GM23248 (cell line): ENCODE measurements at places on chromosomes 12 and 14.
A peak's percentile ranks its signal among the peaks of the same experiment; 100 is the strongest.

- peak; percentile 83 for DNase-seq
Observed at GRCh38 chr12:6752167-6752920, 597 bp downstream of the MLF2 start.

- DNase-seq = no peak
Observed at GRCh38 chr14:74981833-74982232, 20.9 kb upstream of the EIF2B2 start.

- DNase-seq = no peak
Observed at GRCh38 chr12:93106910-93107309, 177.8 kb upstream of the EEA1 start.

GRCh38 chr14:68947802-68948201 is 31.3 kb downstream of the ACTN1 start:
- DNase-seq = peak; percentile 85

DNA sequence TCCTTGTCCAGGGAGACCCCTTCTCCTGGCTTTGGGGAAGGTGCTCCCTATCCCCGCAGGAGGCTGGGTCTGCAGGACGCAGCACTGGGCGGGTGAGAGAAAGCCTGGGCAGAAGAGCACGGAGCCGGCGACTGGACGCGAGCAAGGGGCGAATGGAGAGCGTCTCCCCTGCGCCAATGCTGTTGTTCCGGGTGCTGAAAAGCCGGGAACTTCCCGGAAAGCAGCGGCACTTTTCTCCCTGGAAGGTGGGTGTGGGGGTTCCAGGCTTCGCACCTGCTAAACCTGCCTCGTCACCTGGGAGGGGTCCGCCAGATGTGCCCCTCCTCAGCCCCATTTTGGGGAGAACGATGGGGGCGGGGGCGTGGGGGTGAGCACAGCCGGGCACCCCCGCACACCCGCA is 417.1 kb upstream of the TMTC1 start:
- DNase-seq = peak; percentile 7

DNA sequence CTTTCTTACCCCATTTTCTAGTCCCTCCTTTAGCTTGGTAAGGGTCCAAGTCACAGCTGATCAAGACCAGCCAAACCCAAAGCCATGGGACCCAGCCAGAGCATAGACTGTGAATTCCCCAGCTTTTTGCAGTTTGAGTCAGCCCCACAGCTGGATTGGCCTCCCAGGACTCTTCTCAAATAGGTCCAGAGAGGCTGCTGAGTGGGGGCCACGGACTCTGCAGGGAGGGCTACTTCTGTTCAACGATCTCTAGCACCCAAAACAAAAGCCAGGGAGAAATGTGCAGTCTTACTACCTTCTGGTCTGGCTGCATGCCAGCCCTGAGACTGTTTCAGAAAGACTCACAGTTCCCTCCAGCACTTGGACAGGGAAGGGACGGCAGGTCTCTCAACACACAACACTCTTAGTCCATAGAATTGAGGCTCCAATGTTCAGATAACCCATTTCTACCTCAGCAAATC is 1.6 kb downstream of the VDR start:
- DNase-seq = peak; percentile 87

DNA sequence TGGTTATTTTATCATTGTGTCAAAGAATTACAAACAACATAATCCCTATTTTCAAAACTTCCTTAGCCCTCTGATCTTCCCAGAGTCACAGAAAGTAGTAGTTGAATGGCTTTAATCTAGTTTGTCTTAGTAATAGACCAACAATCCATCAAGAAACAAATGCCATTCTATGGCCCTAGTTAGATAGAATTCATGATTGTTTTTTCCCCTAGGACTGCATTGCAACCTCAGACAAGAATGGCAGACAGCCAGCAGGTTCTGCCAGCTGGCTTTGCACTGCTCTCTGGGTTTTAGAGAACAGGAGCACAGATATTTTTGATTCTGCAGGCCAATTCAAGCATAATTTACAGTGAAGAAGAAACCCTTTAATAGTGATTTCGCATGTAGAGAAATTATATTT is 33.8 kb downstream of the SYT1 start:
- DNase-seq = peak; percentile 26

- DNase-seq = no peak
Observed at GRCh38 chr14:89129570-89129969, 287.5 kb downstream of the FOXN3 start.

DNA sequence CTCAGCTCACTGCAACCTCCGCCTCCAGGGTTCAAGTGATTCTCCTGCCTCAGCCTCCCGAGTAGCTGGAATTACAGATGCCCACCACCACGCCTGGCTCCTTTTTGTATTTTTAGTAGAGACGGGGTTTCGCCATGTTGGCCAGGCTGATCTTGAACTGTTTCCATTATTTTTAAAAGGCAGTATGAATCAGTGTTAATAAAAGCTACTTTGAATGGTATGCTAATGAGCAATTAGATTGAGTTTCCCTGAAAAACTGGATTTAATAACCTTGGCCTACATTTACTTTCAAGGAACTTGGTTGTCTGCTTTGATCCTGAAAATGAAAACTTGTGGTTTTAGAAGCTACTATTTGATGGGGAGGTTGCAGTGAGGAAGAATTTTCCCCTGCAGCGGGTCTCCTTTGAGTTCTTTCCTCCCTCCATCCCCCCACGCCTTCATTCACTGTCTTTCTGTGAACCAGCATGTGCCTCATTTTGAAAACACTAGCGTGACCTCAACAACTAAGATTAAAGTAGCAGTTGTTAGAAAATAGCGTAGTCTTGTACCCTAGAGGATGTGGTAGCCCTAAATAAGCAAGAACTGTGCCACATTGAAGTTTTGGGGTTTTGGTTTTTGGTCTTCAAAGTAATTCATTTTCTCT is 17.8 kb upstream of the RPS6KA5 start:
- DNase-seq = no peak

GRCh38 chr12:93186621-93187020 is 191.1 kb upstream of the NUDT4 start:
- DNase-seq = no peak

- no peak for DNase-seq
Observed at GRCh38 chr14:33948869-33949408, 1.9 kb downstream of the EGLN3 start.

- DNase-seq = no peak
Observed at GRCh38 chr12:97118796-97119375, 211.8 kb downstream of the NEDD1 start.

GRCh38 chr12:98793121-98793520 is 148.0 kb downstream of the APAF1 start:
- DNase-seq = no peak

DNA sequence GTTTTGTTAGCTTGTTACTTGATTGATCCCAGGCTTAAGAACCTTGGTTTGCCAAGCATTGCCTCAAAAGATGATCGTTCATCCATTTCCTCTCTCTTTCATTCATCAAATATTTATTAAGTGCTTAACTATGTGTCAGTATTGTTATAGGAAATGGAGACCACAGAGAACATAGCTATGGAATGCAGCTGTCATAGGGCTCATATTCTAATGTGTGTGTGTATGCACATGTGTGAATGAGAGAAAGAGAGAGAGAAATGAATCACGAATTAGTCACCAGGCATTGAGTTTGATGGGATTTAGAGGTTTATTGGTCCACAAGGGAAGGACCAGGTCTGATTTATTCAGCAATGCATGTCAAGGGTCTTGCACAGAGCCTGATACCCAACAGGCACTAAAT is 71.0 kb upstream of the FBXO21 start:
- DNase-seq = peak; percentile 34

DNA sequence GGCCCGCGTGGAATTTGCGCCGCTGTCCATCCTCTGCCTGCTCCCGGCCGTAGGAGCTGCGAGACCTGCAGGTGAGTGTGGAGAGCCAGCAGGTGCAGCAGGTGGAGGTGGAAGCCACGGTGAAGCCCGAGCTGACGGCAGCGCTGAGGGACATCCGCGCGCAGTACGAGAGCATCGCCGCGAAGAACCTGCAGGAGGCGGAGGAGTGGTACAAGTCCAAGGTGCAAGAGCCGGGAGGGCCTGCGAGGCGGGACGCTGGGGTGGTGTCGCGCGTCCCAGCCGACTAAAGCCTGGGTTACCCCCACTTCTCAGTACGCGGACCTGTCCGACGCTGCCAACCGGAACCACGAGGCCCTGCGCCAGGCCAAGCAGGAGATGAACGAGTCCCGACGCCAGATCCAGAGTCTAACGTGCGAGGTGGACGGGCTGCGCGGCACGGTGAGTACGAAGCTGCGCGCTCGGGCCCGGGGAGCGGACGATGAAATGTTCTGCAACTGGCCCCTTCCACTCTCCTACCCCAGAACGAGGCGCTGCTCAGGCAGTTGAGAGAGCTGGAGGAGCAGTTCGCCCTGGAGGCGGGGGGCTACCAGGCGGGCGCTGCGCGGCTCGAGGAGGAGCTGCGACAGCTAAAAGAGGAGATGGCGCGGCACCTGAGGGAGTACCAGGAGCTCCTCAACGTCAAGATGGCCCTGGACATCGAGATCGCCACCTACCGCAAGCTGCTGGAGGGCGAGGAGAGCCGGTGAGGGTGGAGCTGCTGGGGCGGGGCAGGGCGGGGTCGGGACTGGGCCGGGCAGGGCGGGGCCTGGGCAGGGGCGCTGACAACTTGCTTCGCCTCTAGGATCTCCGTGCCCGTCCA is 2.1 kb downstream of the PRPH start:
- DNase-seq = peak; percentile 33

- peak; percentile 46 for DNase-seq
Observed at GRCh38 chr12:119911182-119911581, 34.1 kb upstream of the CIT start.

DNA sequence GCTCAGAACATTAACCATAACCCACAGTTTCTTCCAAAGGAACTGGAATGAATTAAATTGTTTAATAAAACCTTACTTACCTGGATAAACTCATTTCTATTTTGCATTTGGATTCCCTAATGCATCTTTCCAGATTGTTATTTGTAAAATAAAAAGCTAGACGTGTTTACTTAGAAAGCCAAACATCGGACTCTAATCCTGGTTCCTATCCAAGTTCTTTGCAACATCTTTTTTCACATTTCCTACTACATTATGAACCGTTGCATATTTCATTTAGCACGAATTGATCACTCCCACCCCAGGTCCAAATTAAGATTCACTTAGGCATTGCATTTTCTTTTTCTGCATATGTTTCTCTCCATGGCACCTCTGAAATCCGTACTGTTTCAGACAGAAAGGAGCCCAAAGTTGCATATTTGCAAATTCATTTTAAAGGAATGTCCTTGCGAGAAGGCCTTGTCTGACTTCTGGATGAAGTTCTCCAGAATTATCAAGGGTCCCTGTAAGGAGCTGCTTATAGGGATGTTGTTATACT is 164.4 kb upstream of the GSC start:
- DNase-seq = peak; percentile 3

GRCh38 chr14:37650356-37651037 is 55.1 kb downstream of the TTC6 start:
- DNase-seq = no peak

GRCh38 chr14:33532553-33532952 is 418.3 kb downstream of the EGLN3 start:
- DNase-seq = no peak

- DNase-seq = no peak
Observed at GRCh38 chr12:104480012-104480411, 23.3 kb downstream of the CHST11 start.

DNA sequence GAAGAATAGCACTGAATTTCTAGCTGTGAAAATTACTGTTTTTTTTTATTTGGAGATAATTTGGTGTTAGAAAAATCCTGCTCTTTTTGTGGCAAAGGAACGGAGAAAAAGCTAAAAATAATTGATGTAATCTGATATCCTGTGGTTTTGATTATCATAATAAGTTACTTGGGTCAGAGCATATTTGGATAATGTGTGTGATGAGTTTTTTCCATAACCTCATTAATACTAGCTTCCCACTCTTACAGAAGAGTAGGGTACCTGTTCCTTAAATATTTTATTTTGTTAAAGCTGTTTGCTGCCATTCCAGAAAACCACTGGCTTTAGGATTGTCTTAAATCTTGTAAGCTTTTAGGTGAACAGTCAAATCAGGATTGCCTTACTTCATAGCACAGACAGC is 4.7 kb downstream of the PSMC6 start:
- DNase-seq = no peak

GRCh38 chr12:4807813-4808212 is 87.6 kb downstream of the GALNT8 start:
- DNase-seq = no peak

- DNase-seq = no peak
Observed at GRCh38 chr12:57154076-57154475, 6.7 kb upstream of the LRP1-AS start.

- DNase-seq = no peak
Observed at GRCh38 chr12:128425666-128426331, 158.8 kb downstream of the TMEM132C start.

DNA sequence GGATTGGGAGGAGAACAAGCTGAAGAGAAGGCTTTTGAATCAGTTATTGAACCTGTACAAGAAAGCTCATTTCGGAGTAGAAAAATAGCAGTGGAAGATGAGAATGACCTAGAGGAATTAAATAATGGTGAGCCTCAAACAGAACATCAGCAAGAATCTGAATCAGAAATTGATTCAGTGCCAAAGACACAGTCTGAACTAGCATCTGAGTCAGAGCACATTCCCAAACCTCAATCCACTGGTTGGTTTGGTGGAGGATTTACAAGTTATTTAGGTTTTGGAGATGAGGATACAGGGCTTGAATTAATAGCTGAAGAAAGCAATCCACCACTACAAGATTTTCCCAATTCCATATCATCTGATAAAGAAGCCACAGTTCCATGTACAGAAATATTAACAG is 13.5 kb downstream of the MIA2 start:
- peak; percentile 91 for DNase-seq

DNA sequence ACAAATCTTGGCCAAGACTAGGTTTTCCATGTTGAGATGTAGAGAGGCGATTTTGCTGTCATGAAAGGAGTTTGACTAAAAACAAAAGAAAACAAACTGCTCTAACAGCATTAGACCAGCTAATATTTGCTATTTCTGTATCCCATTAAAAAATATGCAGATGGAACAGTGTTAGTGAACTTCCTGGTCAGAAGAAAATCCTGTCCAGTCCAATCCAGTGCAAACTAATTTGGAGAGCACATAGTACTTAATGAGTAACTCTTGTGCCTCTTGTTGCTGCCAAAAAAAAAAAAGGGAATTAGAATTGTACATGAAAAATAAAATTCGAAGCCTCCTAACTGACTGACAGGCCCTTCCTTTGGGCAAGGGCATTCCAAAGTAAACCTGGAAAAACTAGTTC is 298.8 kb downstream of the ETNK1 start:
- DNase-seq = no peak

DNA sequence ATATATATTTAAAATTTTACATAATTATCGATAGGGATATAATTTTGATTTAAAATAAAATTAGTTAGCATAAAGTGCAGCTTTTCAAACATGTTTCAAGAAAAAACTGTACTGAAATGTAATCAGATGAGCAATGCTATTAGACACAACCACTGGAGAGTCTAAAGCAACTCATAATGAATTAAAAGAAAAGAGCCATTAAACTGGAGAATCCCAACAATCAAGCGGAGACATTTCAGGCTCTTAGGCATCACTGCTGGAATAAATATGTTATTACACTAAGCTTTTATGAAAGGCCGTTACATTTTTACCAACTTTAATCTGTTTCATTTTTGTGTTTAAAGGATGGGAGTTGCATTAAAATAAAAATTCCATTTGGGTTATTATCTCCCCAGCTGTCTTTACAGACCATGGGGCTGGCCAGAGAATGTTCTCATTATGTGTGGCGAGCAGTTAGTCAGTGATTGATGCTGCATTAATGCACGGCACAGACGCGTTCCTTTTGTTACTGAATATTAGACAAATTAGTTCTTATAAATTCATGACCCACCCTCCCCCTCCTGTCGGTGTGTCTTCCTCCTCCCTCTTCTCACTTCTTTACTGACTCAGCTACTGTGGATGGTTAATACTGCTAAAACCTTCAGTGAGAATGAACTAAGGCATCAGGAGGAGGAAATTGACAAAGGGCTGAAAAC is 156.8 kb downstream of the PDZRN4 start:
- DNase-seq = no peak

GRCh38 chr12:81679614-81680013 is 79.5 kb downstream of the PPFIA2 start:
- no peak for DNase-seq
